ENCODE measurements at places on chromosomes 6 and 20.

DNA sequence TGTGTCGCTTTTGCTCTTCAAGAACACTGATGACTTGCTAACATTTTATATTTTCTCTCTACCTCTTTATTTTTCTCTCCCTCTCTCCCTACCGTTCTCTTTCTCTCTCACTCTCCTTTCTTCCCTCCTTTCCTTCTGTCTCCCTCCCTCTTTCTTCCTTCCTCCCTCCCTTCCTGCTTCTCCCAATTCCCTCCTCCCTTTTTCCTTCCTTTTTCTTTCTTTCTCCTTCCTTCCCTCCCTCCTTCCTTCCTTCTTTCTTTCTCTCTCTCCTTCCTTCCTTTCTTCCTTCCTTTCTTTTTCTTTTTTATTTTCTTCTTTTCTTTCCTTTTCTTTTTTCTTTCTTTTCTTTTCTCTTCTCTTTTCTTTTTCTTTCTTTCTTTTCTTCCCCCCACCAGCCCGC is 1066.1 kb downstream of the KIF16B start:
- DNase-seq = no peak

DNA sequence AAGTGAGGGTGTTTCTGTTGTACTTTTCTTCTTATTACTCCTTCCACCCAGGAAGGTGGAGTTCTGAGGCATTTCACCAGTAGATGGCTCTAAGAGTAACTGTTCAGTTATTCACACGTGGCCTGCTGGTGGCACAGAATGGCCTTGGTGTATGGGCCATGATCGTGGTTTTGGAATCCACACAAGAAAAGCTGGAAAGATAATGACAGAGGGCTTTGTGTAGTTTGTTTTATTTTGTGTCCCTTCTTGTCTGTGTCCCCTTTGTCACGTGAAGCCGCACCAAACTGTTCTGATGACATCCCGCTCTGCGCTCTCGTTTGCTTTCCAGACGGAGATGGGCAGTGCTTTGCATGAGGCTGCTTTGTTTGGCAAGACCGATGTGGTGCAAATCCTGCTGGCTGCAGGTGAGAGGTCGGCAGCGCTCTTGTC is 93.4 kb downstream of the ANKS1A start:
- DNase-seq = no peak

DNA sequence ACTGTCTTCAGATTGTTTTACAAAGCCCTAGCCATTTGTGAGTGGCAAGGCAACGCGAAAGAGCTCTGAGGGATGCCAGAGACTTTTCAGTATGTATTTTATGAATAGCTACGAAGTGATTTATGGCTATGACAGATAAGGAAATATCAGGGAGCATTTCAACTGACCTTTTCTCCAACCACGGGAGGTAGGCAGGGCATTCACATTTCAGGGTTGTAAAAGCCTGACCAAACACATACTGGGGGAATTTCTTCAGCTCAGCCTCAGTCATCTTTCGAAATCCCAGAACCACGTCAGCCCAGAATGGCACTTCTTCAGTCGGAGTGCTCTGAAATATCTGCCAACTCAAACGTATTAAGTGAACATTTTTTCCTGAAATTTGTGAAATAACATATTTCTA is 10.8 kb downstream of the DDO start:
- DNase-seq = no peak

DNA sequence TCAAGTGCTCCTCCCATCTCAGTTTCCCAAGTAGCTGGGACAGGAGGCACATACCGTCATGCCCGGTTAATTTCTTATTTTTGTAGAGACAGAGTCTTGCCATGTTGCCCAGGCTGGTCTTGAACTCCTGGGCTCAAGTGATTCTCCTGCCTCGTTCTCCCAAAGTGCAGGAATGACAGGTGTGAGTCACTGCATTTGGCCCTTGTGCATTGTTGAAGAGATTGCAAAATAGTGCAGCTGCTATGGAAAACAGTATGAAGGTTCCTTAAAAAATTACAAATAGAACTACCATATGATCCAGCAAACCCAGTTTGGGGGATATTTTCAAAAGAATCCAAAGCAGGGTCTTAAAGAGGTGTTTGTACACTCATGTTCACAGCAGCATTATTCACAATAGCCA is 69.1 kb downstream of the GJA10 start:
- DNase-seq = no peak

- DNase-seq = no peak
Observed at GRCh38 chr20:10060226-10060625, 25.4 kb downstream of the ANKEF1 start.

- no peak for DNase-seq
Observed at GRCh38 chr6:147942363-147942762, 400.3 kb upstream of the SASH1 start.

DNA sequence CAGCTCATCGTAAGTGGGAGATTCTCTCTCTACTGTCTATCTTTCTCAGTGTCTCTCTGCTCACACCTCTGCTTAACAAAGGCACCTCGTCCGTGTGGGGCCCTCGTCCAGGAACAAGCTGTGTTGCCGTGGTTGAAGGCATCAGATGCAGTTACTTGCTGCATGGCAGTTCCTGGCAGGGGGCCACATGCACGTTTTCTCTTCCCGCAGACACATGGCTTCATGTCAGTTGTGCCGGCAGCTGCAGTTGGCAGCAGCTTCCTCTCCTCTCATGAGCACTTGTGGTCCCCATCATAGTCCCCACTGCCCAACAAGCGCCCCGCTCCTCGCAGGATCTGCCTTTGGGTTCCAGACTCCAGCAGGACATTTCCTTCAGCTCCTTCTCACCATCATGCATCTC is 7.1 kb upstream of the AFDN start:
- no peak for DNase-seq

- DNase-seq = no peak
Observed at GRCh38 chr6:124941259-124941658, 21.0 kb upstream of the RNF217 start.

DNA sequence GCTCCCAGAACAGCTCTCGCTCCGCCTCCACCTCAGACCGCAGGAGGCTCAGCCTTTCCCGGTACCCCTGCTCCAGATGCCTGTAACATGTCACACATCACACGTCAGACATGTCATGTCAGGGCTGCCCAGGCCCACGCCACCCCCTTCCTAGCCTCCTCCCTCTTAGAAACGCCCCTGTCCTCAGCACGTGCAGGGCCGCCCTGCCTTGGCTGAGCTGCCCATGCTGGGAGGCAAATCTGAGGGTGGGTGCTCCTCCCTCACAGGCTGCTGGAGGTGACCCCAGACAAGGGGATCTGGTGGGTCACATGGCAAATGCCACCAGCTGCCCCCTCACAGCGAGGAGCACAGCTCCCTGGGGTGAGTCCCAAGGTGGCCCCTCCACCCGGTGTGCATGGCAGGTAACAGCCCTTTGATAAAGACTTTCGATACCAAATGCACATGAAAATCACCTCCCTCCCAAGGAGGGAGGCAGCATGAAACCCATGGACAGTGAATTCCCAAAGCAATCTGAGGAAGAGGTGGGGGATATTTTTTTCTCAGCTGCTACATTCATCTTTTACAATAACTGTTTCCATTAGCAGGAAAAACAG is 84.1 kb downstream of the GINS1 start:
- DNase-seq = no peak

DNA sequence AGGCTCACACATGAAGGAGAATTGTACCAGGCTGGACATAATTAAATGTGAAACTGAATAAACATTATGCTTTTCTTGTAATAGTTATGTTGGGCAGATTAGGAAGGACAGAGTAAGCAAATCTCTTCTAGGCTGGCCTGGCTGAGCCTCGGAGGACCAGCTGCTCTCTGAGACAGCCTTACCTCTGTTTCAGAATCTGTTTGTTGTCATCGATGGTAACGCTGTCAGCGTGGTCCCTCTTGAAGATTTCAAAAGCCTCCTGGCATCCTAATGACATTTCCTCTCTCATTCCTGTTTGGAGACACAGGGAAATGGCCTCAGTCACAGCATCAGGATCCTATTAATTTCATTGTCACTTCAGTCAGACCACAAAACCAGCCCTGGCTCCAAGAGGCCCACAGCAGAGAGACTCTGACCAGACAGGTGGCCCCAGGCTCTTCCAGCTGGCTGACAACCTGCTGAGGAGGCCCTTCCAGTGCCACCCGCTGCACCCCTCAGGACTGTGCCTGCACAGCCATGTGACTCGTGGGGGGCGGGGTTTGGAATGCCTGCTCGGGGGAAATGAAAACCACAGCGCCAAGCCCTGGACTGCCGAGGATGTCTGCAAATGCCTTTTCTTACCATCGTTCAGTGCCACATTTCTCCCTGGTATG is 108.5 kb upstream of the KCNK16 start:
- no peak for DNase-seq

DNA sequence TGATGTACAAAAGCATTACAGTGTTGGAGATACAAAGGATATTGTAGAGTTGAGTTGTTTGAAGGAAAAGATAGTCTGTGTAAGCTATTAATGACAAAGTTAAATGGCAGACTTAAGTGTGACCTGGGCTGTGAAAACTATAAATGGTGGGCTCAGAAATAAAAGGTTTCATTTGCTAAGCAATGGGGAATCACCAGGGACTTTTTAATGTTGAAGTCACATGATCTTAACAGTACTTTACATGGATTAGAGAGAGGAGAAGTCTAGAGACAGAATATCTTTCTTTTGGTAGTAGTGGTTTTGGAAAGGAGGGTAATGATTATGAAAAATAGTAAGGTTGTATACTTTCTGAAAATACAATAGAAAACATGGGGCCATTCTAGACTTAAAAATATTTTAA is 67.1 kb downstream of the SCAF8 start:
- no peak for DNase-seq

DNA sequence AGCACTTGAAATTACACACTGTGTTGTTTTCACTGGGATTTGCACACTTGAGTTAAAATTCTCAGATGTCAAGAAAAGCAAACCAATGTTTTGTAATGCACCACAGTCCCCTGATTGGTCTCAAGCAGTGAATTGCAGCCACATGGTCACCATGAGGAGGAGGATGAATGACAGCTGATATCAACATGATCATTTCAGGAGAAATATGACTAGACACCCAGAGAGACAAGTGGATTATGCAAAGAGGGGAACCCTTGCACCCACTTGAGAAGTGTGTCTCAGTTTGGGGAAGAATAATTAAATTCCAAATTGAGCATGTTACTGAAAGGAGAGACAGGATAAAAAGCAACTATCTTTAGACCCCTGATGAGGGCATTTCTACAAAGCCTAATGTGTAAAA is 69.3 kb downstream of the UST start:
- no peak for DNase-seq

DNA sequence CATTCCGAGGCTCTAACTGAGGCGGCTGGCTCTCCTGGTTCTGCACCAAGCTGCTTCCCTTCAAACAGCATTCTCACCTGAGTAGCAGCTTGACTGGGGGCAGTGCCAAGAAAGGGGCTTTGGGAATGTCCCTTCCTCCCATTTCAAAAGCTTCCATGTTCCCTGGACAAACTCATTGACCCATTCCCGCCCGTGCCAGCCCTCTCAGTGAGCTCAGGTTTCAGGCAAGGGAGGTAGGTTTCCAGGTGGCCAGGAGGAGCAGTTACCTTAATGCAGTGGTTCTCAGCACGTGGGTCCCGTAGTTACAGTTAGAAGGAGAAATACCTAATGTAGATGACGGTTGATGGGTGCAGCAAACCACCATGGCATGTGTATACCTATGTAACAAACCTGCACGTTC is 135.2 kb downstream of the ELOVL4 start:
- no peak for DNase-seq

DNA sequence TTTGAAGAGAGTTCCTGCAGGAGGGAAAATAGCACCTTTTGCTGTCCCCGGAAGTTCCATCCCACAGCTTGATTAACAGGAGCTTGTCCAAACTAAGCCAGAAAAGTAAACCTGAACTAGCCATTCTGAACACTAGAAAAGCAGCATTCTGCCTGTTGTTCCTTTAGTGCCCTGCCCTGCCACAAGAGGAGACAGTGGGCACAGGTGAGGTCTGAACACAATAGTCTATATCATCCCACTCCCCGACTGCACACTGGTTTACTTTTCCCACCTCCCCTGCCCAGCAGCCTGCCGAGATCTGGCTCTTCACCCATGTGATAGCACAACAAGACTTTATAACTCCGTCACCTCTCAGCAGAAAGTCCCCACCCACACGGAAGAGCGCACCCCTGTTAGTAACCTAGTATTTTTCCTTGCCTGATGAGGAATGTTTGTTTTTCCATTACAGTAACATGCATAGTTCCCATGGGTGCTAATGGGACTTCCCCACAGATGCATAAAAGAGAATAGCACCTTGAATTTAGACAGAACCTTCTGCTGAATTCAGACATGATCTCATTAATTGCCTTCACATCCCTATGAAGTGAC is 59.7 kb downstream of the TFAP2A start:
- no peak for DNase-seq

- DNase-seq = no peak
Observed at GRCh38 chr6:30156262-30156599, 4.8 kb downstream of the TRIM10 start.

DNA sequence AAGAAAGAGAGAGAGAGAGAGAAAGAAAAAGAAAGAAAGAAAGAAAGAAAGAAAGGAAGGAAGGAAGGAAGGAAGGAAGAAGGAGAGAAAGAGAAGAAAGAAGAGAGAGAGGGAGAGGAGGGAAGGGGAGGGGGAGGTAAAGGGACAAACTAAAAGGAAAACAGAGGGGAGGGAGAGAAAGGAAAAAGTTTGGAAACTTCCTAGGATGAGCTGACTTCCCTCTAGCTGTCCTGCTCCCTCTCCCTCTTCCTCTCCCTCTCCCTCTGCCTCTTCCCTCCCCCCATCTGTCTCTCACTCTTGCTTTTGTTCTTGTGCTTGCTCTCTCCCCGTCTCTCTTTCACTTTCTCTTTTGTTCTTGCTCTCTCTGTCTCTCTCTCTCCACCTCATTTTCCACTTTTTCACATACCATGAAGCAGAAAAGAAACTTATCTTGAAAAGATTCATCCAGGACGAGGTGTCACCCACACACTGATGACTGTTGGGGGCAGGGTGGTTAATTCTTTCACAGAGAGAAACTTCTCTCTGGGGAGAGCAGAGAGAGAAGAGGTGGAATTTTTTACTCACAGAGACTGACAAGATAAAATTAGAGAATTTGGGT is 56.4 kb upstream of the DUSP22 start:
- DNase-seq = peak; percentile 9

DNA sequence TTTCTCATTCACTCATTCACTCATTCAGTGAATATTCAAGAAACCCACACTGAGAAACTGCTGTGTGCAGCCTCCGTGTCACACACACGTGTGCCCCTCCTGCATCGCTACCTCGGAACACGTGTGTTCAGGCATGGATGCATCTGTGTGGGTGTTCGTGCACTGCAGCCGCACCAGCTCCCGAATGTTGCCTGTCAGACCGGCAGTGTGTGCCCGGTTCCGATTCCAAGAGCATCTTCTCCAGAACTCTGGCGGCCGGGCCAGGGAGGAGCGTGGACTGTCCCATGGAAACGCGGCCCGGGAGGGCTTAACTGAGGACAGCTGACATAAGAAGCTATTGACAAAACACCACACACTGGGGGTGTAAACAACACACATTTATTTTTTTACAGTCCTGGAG is 216.0 kb downstream of the DLL1 start:
- DNase-seq = no peak
